ENCODE measurements at places on chromosomes 3 and 15.

DNA sequence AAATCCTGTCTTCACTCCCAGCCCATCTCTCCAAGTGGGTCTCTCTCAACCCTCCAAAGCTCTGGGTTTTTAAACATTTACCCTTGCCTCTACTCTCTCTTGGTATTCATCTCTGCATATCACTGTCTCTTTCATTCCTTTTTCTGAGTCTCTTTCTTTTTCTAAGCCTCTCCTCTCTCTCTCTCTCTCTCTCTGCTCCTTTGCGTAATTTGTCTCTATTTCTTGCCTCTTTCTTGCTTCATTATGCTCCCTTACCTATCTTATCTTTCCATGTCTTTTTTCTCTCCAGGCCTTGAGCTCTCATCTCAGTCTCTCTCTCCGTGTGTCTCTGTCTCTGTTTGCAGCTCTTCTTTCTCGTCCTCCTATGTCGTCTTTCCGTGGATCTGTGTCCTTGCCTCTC, 678 bp upstream of the SCAMP5 start:
- no peak for DNase-seq

DNA sequence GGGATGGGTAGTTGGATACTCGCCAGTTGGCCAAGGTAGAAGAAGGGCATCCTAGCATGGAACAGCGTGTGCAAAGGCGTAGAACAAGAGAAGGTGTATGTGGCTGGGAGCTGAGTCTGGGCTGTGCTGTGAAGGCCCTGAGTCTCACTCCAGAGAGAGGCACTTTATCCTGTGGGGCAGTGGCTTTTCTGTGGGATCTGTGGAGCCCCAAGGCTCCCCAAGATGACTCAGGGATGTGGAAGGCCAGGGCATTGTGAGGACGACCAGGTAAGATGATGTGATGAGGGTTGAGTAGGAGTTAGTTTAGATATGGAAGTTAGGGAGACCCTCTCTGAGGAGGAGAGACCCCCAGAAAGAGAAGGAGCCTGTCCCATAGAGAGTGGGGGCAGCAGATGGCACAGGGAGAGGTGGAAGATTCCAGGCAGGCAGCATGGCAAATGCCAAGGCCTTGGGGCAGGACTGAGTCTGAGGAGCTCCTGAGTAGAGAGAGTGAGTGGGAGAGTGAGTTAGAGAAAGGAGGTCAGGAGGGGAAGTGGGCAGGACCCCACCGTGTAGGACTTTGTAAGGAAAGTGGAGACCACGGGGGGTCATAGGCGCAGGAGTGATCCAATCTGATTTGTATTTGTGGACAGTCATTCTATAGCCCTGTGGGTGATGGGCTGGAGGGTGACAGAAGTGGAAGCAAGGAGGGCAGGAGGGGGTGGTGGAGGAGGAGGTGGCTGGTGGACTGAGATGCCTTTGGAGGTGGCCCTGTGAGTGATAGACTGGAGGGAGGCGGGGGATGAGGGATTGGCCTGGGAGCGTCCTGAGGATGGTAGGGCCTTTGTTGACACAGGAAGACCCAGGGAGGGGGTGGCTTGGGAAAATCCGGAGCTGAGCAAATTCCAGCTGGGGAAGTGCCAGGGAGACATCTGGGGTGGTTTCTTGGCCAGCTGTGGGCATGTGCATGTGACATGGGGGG, 50.3 kb downstream of the FBLN2 start:
- no peak for DNase-seq

GRCh38 chr15:48681353-48681752, 35.8 kb upstream of the FBN1 start:
- DNase-seq, result no peak

GRCh38 chr3:108907194-108907593, 46.5 kb downstream of the GUCA1C start:
- DNase-seq, result no peak

DNA sequence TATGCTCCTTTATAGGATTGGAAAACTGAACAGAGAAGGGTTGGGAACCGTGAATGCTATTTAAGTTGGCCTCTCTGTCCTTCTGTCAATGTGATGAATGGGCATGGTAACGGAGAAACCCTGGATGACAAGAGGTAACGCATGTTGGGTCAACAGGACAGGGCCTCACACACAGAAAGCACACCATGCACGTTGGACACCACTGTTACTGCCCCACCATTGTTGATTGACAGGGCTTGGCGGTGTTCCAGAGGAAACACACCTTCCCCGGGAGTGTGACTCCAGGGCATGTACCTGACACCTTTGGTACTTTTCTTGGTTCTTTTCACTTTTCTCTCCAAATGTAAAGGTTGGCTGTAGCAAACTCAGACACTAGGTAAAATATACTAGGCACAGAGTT, 548.5 kb downstream of the OCA2 start:
- no peak for DNase-seq
